ENCODE measurements at places on chromosomes 3 and 15.

DNA sequence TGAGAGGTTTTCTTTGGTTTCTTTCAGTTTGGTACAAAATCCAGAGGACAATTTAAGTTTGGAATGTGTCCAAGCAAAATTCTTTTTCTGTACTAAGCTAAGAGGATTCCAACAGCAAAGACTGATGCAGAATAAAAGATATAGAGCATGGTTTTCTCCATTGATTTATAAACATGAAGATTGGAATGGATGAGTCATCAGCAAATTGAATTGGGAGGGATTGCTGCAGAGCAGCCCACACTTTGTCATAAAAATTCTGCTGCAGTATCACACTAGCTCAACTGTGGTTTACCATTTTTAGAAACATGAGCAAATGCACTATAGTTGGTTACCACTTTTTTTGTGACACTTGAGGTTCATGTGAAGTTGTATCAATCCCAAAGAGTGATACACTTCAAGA lies 16.1 kb upstream of the LARP6 start:
- no peak for DNase-seq

GRCh38 chr15:32824777-32825176 lies 107.0 kb downstream of the GREM1 start:
- DNase-seq = no peak

GRCh38 chr3:13171704-13172643 lies 98.7 kb upstream of the IQSEC1 start:
- no peak for DNase-seq

DNA sequence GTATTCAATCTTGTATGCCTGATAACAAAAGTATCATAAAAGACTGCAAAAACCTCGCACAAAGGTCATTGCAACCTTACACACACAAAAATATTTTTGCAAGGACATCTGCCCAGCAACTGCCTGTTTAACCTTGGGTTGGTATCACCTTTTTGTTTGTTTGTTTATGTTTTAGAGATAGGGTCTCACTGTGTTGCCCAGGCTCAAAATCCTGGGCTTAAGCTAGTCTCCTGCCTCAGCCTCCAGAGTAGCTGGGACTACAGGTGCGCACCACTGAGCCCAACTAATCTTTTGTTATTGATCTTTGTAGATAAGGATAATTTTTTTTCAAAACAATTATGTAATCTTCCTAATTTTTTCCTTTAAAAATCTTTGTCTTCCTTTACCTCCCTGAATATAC lies 54.2 kb downstream of the SPTSSB start:
- no peak for DNase-seq

All from WERI-Rb-1 (cell line).